ENCODE measurements at places on chromosomes 1 and 21.

DNA sequence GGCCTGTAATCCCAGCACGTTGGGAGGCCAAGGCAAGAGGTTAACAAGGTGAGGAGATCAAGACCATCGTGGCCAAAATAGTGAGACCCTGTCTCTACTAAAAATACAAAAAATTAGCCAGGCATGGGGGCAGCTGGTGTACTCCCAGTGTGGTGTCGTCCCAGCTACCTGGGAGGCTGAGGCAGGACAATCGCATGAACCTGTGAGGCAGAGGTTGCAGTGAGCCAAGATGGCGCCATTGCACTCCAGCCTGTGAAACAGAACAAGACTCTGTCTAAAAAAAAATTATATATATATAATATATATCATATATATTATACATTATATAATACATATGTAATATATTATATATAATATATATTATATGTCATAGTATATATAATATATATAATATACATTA lies 249.2 kb upstream of the TPTE start:
- DNase-seq = no peak

DNA sequence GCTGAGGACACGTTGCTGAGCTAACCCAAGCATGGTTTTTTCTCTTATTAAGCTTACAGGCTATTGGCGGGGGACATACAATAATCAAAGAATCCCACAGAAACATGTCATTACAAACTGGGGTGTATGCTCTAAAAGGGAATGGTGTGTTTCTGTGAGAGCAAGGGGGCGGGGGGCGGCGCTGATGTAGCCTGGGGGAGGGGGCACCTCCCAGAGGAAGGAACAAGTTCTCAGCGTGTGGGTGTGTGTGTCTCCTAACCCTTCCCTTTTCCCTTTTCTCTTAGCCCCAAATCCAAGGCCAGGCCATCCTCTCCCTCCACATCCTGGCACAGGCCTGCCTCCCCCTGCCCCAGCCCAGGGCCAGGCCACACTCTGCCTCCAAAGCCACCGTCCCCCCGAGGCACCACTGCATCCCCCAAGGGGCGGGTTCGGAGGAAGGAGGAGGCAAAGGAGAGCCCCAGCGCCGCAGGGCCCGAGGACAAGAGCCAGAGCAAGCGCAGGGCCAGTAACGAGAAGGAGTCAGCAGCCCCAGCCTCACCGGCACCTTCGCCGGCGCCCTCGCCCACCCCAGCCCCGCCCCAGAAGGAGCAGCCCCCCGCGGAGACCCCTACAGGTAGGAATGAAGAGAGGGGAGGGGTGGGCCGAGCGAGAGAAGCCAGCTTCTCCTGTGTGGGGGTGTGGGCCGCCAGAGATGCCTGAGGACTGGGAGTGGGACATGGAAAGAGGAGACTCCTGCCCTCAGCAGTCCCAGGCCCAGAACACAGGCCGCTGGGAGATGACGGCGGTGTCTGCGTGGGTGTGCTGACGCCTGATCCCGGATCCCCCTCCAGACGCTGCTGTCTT lies 21.9 kb downstream of the MAP7D1 start:
- no peak for DNase-seq

GRCh38 chr1:117959364-117959763 lies 29.8 kb downstream of the WDR3 start:
- DNase-seq = no peak

DNA sequence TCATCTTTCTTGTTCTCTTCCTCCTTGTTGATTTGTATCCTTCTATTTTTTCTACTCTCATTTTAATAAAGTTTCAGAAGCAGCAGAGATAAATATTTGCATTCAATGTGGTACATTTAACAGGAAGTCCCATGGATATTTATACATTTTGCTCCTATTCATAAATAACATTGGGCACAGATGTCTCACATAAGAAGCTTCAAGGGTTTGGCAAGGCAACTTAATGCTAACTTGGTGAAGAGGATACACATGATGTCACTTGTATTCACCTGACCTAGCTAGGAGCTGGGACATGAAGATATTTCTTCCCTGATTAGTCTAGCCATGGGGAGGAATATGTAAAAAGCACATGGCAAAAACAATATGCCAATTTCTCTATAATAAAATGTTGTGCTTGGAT lies 65.1 kb upstream of the DUSP10 start:
- no peak for DNase-seq

DNA sequence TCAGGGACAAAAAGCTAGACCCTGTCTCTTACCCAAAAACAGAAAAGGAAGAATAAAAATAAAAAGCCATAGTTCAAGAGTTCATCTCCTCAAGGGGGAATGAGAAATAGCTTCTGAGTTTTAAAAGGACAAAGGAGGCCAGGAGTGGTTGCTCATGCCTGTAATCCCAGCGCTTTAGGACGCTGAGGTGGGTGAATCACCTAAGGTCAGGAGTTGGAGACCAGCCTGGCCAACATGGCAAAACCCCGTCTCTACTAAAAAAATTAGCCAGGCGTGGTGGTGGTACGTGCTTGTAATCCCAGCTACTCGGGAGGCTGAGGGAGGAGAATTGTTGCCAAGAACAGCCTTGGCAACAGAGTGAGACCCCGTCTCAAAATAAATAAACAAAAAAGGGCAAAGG lies 38.6 kb upstream of the CPLANE2 start:
- no peak for DNase-seq

- no peak for DNase-seq
Measured at GRCh38 chr1:212481438-212481767, 48.7 kb downstream of the NENF start.

DNA sequence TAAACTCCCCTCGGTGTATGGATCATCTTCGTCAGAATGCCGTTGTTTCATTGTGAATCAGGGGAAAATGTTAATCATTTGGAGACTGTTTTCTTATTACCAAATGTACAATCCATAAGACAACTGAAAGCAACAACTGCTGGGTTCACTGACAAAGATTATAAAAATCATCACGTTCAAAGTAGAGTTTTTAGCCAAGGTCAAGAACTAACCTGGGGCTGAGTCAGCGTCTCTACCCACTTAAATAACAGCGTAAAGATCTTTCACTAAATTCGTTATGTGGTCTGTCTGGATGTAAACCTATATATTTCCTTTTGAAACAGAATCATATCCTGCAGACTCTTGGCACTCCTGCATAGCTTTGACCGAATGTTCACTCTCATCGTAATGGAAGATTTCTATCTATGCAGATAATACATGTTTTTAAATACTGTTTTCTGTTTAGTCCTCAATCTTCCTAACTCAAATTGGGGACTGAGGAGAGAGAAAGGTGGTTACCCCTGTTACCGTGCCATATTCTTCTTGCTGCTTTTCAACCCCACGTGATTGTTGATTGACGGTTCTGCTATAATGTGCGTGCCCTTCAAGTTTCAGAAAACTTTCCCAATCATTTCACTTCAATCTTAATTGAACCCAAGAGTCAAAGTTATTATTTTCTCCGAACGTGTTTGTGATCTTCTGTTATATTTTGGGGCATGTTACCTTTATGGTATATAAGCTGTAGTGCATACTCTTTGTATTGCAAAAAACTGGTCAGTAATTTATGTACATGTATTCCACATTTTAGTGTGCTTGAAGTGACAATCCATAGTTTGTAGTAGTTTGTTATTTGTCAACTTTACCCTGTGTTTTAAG lies 15.6 kb upstream of the NCMAP start:
- no peak for DNase-seq

DNA sequence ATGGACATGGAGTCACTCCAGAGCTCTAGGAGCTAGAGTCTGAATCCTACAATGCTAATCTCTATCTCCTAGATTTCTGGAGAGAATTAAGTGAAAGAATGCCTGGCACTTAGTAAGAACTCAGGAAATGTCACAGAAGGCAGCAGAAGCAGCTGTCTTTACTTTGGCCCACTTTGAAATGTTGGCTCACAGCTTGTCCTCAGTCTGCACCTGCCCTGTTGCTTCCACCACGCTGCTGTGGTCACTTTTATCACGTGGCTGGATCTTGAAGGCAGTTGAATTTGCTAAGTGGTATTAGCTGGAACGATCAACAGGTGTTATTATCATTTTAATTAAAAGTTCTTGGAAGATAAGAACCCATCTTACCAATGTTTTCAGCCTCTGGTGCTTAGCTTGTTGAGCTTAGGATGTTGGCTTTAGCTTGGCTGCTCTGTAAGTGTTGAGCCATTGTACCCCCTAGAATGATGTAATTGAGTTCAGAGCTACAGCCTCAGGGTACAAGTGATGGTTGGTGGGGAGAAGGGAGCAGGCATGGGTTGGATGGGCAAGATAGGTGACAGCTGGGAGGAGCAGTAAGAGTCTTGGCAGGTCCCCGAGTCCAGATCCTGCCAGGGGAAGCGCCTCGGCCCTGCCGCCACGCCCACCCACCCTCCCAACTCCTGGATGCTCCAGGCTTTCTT lies 41.9 kb upstream of the EPS8L3 start:
- DNase-seq = no peak

- no peak for DNase-seq
Measured at GRCh38 chr1:33237579-33237978, 18.7 kb upstream of the ZNF362 start.

- no peak for DNase-seq
Measured at GRCh38 chr1:81034291-81034690, 766.4 kb upstream of the ADGRL2 start.

- no peak for DNase-seq
Measured at GRCh38 chr1:67429528-67430357, 459 bp downstream of the SERBP1 start.

DNA sequence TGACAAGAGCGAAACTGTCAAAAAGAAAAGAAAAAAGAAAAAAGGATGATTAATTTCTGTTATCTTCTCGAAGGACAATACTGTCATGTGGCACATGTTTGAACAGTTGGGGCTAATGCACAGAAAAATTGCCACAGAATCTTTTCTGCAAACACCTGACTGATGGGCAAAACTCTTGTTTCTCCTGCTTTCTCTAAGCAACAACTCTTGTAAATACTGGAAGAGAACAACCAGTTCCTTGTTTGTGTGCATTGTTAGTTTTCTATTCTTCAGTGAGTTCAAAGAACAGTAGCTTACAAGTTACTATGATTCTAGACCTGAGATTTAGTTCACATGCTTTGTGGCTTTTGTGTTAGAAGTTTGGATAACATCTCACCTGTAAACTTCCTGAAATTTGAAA lies 60.7 kb downstream of the CDC14A start:
- DNase-seq = no peak

GRCh38 chr1:52234708-52235107 lies 92.8 kb downstream of the ZFYVE9 start:
- DNase-seq = no peak

DNA sequence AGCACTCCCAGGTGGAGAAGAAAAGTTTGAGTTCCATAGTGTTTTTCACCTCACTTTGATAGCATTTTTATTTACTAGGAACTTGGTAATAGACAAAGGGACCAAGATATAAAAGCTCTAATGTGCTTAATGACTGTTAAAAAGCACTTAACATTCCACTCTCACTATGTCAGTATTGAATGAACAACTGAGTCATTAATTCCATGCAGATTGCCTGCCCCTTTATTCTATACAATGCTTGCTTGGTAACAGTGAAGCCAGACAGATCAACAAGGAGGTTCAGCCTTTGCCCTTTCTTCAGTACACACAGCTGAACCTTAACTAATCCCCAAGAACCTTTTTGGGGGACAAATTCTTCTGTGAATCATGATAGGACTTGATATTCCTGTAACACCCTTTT lies 425.5 kb downstream of the NUF2 start:
- no peak for DNase-seq

- DNase-seq = no peak
Measured at GRCh38 chr1:217881607-217882332, 250.6 kb downstream of the SPATA17 start.

DNA sequence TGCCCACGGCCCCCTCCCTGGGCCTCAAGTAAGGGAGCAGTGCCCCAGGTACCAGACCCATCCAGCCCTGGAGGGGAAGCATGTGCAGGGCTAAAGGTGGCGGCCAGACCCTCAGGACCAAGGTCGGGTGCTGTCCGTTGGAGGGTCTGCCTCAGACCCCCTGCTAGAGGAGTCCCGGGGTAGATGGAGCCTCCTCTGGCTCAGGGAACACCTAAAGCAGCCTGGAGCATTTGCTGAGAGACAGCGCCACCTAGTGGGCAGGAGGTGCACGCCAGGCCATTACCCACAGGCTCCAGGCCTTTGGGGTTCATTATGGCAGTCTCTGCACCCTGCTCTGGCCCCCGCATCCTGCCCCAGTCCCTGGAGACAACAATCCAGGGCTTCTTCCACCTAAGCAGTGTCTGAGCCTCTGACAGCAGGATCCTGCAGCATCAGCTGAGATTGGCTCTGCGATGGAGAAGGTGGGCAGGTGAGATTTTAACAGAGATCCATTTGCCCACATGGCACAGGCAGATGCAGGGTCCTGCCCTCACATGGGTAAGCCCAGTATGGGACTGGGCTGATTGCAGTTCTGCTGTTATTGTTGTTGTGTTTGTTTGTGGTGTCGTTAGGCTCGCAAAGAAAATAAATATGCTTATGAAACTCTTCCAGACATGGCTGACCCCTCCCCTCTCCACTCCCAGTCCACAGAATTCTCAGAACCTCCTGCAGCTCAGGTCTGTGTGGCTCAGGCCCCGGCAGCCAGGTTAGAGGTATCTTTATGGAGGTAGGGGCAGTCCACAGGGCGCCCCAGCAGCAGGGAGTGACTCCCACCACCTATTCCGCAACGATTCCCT lies 42.4 kb downstream of the CTNNBIP1 start:
- peak; percentile 20 for DNase-seq

DNA sequence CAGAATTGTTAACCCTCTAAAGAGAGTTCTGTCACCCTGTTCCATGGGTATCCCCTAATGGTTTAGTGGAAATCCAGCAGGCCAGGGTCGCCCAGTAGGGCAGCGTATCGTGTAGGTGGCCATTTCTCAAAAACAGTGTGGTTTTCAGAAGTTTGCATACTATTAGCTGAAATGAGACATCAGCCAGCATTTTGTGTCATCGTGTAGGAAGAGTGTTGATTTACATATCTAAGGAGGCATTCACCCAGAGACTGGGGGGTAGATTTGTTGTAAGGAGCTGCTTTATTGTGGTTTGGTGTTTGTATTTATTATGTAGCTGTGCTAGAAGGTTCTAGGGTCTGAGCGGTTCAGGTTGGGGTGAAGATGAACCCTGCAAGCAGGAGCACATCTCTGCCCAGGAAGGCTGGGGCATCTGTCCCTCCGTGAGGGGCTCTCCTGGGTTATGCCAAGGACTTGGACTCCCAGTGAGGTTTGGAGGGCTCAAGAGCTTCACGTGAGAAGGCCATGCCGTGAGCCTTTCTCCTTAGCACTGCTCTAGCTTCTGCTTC lies 174.4 kb downstream of the PGBD5 start:
- DNase-seq = no peak

DNA sequence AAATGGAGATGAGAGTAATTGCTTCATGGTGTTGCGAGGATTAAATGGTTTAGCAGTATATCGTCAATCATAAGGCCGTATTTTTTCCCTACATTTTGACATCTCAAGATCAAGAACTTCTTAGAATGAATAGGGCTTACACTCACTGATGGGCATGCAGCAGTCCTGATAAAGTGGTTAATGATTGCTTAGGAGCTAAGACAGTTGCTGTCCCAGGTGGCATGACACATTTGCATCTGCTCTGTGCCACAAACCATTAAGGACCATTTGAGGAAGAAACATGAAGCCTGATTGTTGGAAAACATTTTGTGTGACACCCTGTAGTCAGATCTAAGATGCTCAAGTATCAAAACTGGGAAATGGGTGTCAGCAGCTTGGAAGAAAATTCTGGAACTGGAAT lies 81.0 kb upstream of the SGIP1 start:
- no peak for DNase-seq

- no peak for DNase-seq
Measured at GRCh38 chr1:11881749-11882441, 23.1 kb upstream of the NPPB start.

- no peak for DNase-seq
Measured at GRCh38 chr1:43688594-43689000, 18.7 kb upstream of the ST3GAL3 start.

GRCh38 chr21:18725653-18726052 lies 322.1 kb upstream of the TMPRSS15 start:
- DNase-seq = peak; percentile 1
